Thoracic aorta (tissue), 2 donors: ENCODE measurements at places on chromosomes 13 and 19. TPM values are rescaled to one million over a fixed set of nuclear protein-coding genes. Genes with fewer than 3 reads are reported as not detected.

- peaks cover 7% of the 10 kb centered on the region for H3K4me1 ChIP-seq
- no peak overlapping the region for H3K27ac ChIP-seq
- no peaks in the 10 kb centered on the region for H3K36me3 ChIP-seq
- H3K27me3 ChIP-seq = no peaks in the 10 kb centered on the region
- H3K4me3 ChIP-seq = no peak overlapping the region
Observed at GRCh38 chr13:97030705-97031452, 36.6 kb upstream of the OXGR1 start.

DNA sequence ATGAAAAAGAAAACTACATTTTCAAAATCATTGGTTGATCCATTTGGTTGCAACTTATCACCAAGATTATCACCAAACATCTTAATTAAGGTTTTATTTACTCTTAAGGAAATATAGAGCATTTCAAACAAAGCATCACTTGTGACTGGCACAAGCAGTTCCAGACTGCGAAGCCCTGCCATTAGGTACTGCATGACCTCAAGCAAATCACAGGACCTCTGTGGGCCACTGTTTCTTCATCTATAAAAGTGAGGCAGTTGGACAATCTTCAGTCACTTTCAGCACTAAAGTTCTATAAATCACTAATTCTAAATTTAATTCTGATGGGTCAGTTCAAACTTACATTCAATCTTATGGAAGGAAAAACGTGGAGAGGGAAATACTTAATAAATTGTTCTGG, 2.0 kb downstream of the ELF1 start:
- peaks cover 30% of the 10 kb centered on the region for H3K4me1 ChIP-seq
- H3K27me3 ChIP-seq = no peaks in the 10 kb centered on the region
- no peak overlapping the region for H3K27ac ChIP-seq
- peak overlapping the region; percentile 17 for H3K4me3 ChIP-seq
- no peak for DNase-seq
- H3K36me3 ChIP-seq = no peaks in the 10 kb centered on the region

DNA sequence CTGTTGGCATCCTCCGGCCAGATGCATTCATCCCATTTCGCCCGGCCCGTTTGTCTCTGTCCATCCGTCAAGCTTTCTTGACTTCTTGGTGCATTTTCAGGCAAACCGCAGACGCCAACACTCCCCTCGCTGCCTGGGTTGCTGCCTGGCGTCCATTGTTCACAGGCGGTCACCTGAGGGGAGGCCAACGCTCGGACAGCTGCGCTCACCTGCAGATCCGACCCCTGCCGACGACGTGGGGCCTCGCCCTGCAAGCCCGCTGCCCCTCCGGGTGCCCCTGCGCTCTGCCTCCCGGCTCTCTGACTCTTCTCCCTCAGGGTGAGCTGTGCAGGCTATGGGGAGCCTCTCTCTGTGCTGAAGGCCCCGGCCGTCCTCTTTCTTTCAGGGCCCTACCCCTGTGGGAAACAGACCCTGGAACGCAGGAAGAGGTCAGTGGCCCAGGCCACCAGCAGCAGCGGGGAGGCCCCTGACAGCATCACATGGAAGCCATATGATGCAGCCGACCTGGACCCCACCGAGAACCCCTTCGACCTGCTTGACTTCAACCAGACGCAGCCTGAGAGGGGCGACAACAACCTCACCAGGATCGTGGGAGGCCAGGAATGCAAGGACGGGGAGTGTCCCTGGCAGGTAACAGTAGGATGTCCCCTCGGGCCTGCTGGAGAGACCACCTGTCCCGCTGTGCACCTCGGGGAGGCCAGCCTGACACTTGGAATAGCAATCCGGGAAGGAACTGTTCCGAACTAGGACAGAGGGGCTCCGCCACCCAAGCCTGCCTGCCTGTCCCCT, 14.8 kb upstream of the PROZ start:
- no peaks in the 10 kb centered on the region for H3K27me3 ChIP-seq
- no peak for DNase-seq
- H3K27ac ChIP-seq = no peak overlapping the region
- no peaks in the 10 kb centered on the region for H3K4me1 ChIP-seq
- H3K36me3 ChIP-seq = no peaks in the 10 kb centered on the region

GRCh38 chr13:109764470-109765291, 21.7 kb downstream of the IRS2 start:
- H3K4me3 ChIP-seq = no peak overlapping the region
- H3K27ac ChIP-seq = no peak overlapping the region
- H3K27me3 ChIP-seq = no peaks in the 10 kb centered on the region
- DNase-seq = no peak

- H3K36me3 ChIP-seq = no peaks in the 10 kb centered on the region
- H3K27me3 ChIP-seq = no peaks in the 10 kb centered on the region
- H3K4me3 ChIP-seq = peak overlapping the region; percentile 71
- DNase-seq = no peak
Observed at GRCh38 chr13:20704459-20705069, 1.1 kb downstream of the IL17D start.

GRCh38 chr19:6825076-6825774, 52.7 kb downstream of the VAV1 start:
- DNase-seq = no peak
- no peaks in the 10 kb centered on the region for H3K4me1 ChIP-seq
- H3K27me3 ChIP-seq = no peaks in the 10 kb centered on the region
- no peak overlapping the region for H3K27ac ChIP-seq
- no peaks in the 10 kb centered on the region for H3K36me3 ChIP-seq

- no peaks in the 10 kb centered on the region for H3K36me3 ChIP-seq
- H3K4me3 ChIP-seq = no peak overlapping the region
- H3K27ac ChIP-seq = no peak overlapping the region
- H3K4me1 ChIP-seq = no peaks in the 10 kb centered on the region
- DNase-seq = no peak
- H3K27me3 ChIP-seq = no peaks in the 10 kb centered on the region
Observed at GRCh38 chr13:37209621-37210580, 104.4 kb upstream of the CSNK1A1L start.

DNA sequence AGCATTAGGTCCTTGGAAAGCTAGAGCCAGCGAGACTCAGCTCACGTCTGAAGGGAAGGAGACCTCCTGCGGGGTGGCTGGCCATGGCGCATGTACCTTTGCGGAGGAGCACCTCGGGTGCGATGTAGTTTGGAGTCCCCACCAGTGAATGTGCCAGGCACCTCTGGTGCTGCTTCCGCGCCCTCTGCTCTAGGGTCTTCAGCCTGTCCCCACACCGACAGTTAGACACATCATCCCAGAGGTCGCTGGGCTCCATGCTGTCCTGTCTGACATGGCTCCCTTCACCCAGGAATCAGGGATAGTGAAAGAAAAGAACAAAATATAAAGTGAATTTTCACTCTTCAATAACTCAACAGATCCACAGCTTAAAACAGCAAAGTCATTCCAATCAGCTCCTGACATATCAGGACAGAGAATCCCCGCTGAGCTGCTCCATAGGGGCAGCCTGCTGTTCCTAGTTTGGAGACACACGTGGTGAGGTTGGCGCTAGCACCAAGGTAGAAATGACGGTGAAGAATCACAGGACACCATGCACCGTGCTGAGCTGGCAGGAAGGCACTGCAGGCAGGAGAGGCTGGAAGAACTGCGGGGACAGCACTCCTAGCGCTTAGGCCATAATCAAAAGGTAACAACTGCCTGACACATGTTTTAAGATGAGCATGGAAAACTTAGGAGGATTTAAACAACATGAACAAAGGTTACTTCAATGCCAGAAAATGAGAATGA, 79.0 kb upstream of the XPO4 start:
- H3K36me3 ChIP-seq = peaks cover 49% of the 10 kb centered on the region
- no peaks in the 10 kb centered on the region for H3K27me3 ChIP-seq
- no peak for DNase-seq
- no peak overlapping the region for H3K27ac ChIP-seq

- H3K27ac ChIP-seq = no peak overlapping the region
- no peak for DNase-seq
- no peaks in the 10 kb centered on the region for H3K27me3 ChIP-seq
- H3K4me3 ChIP-seq = no peak overlapping the region
- no peaks in the 10 kb centered on the region for H3K36me3 ChIP-seq
- no peaks in the 10 kb centered on the region for H3K4me1 ChIP-seq
Observed at GRCh38 chr13:57813651-57814050, 182.1 kb downstream of the PCDH17 start.

DNA sequence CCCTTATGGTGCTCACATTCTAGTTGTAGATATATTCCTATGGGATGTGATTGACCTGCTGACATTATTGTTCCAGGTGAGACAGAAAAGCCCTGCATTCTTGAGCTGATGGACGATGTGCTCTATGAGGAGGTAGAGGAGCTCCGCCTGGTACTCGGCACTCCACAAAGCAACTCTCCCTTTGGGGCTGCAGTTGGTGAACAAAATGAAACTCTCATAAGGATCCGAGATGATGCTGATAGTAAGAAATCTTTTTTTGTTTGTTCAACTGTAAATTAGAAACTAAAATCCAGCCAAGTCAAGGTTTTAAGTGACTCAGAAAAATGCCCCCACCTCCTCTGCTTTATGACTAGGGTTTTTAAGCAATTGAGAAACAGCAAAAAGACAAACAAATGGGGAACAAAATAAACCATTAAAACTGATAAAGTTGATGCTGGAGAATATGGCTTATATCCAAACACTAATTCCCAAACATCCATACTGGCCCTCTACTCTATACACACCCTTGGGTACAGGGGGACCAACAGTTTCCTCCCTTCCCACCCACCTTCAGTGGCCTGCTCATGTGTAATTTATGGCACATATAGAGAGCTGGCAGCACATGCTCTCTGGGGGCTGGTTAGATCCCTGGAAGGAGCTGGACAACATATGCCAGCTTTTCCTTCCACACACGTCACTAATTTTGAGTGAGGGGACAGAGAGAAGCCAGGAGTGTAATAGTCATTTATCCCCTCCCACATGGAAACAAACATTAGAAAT, 139.6 kb downstream of the STOML3 start:
- H3K4me1 ChIP-seq = no peaks in the 10 kb centered on the region
- H3K36me3 ChIP-seq = no peaks in the 10 kb centered on the region
- no peak overlapping the region for H3K27ac ChIP-seq
- no peak overlapping the region for H3K4me3 ChIP-seq
- DNase-seq = no peak

GRCh38 chr19:41298348-41298964, 11.5 kb upstream of the CCDC97 start:
- no peak overlapping the region for H3K4me3 ChIP-seq
- DNase-seq = no peak
- peaks cover 14% of the 10 kb centered on the region for H3K4me1 ChIP-seq
- H3K36me3 ChIP-seq = peaks cover 55% of the 10 kb centered on the region
- H3K27ac ChIP-seq = peak overlapping the region; percentile 76
- no peaks in the 10 kb centered on the region for H3K27me3 ChIP-seq

- H3K4me3 ChIP-seq = no peak overlapping the region
- H3K27me3 ChIP-seq = no peaks in the 10 kb centered on the region
- H3K27ac ChIP-seq = no peak overlapping the region
- DNase-seq = no peak
Observed at GRCh38 chr13:92912629-92913028, 314.0 kb upstream of the GPC6 start.

DNA sequence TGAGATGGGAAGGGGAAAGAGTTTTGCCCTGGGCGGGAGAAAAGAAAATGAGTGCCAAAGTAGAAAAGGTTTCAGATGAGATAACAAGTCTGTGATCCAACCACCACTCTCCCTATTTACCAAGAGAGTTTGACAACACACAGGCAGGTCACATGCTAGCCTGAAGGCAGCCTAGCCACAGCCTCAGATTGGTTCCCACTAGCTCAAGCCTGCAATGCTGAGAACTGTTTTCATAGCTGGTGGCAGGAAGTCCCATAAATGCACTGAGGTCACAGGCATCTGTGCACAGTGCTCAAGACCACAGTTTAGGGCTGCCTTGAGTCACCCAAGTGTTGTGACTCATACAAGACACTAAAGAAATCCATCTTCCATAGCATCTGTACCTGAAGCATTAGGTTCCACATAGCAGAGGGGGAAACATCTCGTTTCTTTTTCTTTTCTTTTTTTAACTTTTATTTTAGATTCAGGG, 18.5 kb upstream of the POP4 start:
- DNase-seq = no peak
- no peaks in the 10 kb centered on the region for H3K27me3 ChIP-seq
- no peaks in the 10 kb centered on the region for H3K4me1 ChIP-seq
- H3K4me3 ChIP-seq = no peak overlapping the region
- no peak overlapping the region for H3K27ac ChIP-seq
- no peaks in the 10 kb centered on the region for H3K36me3 ChIP-seq

- no peaks in the 10 kb centered on the region for H3K36me3 ChIP-seq
- no peak overlapping the region for H3K27ac ChIP-seq
- DNase-seq = no peak
- no peaks in the 10 kb centered on the region for H3K27me3 ChIP-seq
Observed at GRCh38 chr13:92807353-92807752, 419.3 kb upstream of the GPC6 start.

GRCh38 chr19:14343286-14343685, 38.0 kb upstream of the ADGRE5 start:
- no peaks in the 10 kb centered on the region for H3K27me3 ChIP-seq
- H3K27ac ChIP-seq = no peak overlapping the region
- H3K4me3 ChIP-seq = no peak overlapping the region
- H3K4me1 ChIP-seq = peaks cover 4% of the 10 kb centered on the region
- no peaks in the 10 kb centered on the region for H3K36me3 ChIP-seq
- DNase-seq = no peak

GRCh38 chr19:21574607-21575006, 69.2 kb downstream of the ZNF429 start:
- H3K36me3 ChIP-seq = no peaks in the 10 kb centered on the region
- no peak for DNase-seq
- no peaks in the 10 kb centered on the region for H3K4me1 ChIP-seq
- no peaks in the 10 kb centered on the region for H3K27me3 ChIP-seq

- no peak overlapping the region for H3K27ac ChIP-seq
- DNase-seq = no peak
- no peak overlapping the region for H3K4me3 ChIP-seq
- H3K4me1 ChIP-seq = no peaks in the 10 kb centered on the region
- H3K36me3 ChIP-seq = no peaks in the 10 kb centered on the region
- H3K27me3 ChIP-seq = no peaks in the 10 kb centered on the region
Observed at GRCh38 chr13:75960538-75960994, 324.4 kb downstream of the LMO7 start.

- H3K4me1 ChIP-seq = peaks cover 16% of the 10 kb centered on the region
- H3K4me3 ChIP-seq = peak overlapping the region; percentile 89
- H3K27me3 ChIP-seq = no peaks in the 10 kb centered on the region
- no peaks in the 10 kb centered on the region for H3K36me3 ChIP-seq
Observed at GRCh38 chr13:32032759-32033158, 1.2 kb downstream of the FRY start.

DNA sequence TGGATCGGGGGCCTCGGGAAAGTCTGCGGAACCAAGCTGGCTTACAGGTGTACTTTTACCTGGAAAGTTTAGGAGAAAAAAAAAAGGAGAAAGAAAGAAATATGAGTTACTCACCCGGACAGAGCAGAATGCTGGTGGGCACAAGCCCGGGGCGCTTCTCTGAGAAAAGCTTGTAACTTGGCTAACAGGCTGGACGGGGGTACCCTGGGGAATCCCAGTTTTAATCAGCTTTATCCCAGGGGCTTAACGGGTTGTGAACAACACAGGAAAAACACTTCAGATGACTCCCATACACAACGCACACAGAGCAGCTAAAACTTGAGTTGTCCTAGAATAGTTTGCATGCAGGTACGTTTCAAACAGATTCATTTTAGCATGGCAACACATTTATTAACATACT, 37.3 kb downstream of the KLF2 start:
- H3K27ac ChIP-seq = no peak overlapping the region
- H3K4me1 ChIP-seq = no peaks in the 10 kb centered on the region
- H3K4me3 ChIP-seq = no peak overlapping the region
- no peaks in the 10 kb centered on the region for H3K27me3 ChIP-seq
- no peaks in the 10 kb centered on the region for H3K36me3 ChIP-seq
- DNase-seq = no peak

The RNF113B gene
- total RNA-seq = not detected

The CYP4F12 gene
- 4.6 TPM for total RNA-seq

The ZNF285 gene
- 0.28 TPM for total RNA-seq

The SULT2A1 gene
- not detected for total RNA-seq

The PSG3 gene
- not detected for total RNA-seq

The LILRB4 gene
- 22.5 TPM for total RNA-seq

The VASP gene
- 208 TPM for total RNA-seq

The TEAD2 gene
- total RNA-seq = 41.3 TPM

The LAIR1 gene
- 64.7 TPM for total RNA-seq

The CYP2S1 gene
- total RNA-seq = 12.4 TPM
